Stimulated activated CD8-positive, alpha-beta memory T cell treated with anti-CD3 and anti-CD28 coated beads, Interleukin-4, amount 100 ng/mL, for 24 hours (primary cell): ENCODE measurements at places on chromosomes 6 and 20.

DNA sequence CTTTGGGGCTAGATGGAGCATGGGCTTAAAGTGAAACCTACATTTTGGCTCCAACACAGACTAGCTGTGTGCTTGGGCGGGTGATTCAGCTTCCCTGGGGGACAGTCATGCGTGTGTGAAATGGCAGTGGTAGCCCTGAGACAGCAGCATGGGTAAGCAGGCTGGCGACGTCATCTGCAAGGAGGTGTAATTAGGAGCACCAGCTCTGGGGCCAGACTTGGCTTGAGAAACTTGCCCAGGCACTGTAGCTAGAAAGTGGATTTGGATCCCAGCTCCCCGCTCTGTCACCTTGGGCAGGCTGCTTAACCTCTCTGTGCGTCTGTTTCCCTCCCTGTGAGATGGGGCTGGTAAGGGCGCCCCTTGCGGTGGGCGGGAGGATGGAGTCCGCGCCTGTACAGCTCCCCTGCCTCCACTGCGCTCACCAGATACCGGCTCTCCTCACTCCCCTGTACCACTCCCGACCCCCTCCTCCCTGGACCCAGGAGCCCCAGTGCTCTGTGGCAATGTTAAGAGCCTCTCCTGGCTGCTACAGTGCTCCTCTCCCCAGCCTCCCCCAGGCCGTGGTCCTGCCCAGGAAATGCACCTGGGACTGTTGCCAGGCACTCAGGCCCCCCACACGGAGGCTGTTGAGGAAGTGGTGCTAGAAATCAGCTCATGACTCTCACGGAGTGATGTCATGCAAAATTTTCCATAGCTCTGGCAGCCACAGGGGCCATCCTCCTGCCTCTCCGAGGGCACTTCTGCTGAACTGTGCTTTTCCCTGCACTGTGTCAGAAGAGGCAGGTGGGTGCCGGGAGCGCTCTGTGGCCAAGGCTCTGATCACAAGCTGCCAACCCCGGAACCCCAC is 44.6 kb downstream of the SYNJ2 start:
- peak; percentile 67 for DNase-seq

- no peak for DNase-seq
These were observed 11.6 kb downstream of the GMPR start for GRCh38 chr6:16249971-16250370.

DNA sequence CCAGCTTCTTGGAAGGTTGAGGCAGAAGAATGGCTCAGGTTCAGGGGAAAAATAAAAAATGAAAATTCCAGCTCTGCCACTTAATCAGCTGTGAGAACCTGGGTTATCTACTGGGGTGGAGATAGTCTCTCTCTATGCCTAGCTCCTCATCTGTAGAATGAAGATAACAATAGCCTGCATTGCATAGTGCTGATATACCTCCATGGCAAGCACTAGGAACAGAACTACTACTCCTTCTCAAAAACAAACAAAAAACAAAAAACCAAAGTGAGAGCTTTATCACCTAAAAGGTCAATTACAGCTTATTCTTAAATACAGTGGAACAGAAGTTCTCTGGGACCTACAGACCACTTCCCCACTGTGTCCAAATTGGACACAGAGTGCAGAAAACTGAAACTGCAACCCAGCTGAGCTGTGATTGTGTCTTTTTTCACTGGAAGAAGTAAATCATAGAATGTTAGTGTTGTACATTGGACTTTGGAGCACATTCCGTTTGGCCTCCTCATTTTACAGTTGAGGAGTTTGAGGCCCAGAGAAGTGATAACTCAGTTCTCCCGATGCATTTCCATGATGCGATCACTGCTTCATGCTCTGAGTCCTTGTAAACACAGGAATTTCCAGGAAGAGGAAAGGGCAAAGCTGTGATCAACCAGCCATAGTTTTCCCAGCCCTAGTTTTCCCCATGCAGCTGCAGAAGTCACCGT is 23.3 kb downstream of the MTFR2 start:
- DNase-seq: no peak

GRCh38 chr6:109059153-109059552 is 35.5 kb downstream of the SESN1 start:
- DNase-seq: no peak

DNA sequence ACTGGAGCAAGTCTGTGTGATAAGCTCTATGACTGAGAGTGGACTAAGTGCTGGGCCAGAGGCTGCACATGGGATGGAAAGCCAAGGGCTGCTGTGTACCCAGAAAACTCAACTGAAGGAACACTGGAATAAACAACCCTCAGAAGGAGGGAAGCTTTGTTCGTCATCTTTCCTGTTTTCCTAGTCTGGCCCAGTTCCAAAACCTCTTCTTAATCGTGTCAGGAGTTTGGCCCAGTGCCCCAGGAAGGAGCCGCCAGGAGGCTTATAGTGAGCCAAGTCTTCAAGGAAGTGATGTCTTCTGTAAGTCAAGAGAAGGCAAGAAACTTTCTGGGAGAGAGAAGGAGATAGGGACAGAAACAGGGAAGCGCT is 23.3 kb upstream of the TOP1 start:
- DNase-seq: no peak
